AG09309 (cell line): ENCODE measurements at places on chromosomes 5 and 9.

GRCh38 chr9:86667307-86667706 lies 280.0 kb downstream of the GAS1 start:
- DNase-seq: no peak

DNA sequence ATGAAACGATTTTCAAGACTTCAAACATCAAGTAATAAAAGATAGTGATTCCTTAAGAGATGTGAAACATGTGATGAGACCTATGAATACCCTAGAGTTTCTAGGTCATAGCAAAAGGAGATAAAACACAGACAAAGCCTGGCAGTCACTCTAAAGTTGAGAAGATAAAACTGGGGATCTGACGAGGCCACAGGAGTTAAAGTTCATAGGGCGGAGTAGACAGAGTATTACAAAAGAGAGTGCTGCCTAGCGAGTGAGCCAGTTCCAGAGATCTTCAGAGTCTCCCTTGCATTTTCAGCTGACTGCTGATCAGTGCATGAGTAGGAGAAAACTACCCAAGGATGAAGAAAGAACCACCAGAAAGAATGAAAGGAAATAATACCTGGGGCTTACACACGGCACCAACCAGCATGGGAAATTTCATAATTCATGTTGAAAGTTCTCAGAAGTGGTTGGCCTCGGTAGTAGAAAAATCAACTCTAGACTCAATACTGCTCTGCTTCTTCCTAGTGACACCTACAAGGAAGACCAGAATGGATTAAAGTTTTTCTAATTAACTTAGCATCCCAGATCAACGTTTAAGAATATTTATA lies 30.4 kb downstream of the FBXO4 start:
- no peak for DNase-seq

DNA sequence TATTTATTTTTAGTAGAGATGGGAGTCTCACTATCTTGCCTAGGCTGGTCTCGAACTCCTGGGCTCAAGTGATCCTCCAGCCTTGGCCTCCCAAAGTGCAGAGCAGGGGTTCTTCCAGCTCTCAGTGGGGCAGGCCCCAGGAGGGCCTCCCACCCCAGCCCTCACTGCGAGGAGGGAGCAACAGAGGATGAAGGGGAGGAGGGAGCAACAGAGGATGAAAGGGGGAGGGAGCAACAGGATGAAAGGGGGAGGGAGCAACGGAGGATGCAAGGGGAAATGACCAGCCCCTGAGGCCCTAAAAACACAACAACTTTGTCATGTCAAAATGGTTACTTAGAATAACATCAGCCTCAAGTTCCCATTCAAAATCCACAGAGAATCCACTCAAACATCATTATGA lies 10.0 kb downstream of the TRIM14 start:
- DNase-seq: no peak

DNA sequence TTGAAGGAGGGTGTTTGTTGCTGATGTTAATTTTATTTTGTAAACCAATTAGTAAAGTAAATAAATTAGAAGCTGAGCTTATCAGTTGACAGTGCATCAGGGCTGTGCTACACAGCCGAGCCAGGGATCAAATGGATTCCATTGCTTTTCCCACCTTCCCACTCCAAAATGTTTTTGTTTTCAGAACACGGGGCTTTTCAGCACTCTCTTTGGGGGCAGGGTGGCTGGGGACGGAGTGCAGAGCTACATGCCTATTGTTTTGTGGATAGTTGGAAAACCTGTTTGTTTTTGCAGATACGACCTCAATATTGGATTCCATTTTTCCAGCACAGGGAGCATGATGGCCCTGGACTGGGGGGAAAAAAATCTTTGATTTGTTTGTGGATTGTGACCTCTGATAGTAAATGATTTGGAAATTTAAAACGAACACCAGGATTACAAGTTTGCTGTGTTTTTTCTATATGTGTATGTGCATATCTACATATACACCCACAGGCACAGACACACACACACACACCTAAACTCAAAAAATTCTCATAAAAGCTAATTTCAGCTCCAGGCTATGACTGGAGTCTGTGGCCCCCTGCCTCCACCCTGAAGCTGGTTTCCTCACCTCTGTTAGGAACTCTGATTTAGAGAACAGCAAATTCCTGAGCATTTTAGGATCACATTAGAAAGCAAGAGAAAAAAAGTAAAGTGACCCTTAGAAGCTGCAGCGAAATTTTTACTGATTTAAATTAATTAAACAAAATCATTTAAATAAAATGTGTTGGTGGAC lies 371.7 kb upstream of the IRX2 start:
- no peak for DNase-seq

DNA sequence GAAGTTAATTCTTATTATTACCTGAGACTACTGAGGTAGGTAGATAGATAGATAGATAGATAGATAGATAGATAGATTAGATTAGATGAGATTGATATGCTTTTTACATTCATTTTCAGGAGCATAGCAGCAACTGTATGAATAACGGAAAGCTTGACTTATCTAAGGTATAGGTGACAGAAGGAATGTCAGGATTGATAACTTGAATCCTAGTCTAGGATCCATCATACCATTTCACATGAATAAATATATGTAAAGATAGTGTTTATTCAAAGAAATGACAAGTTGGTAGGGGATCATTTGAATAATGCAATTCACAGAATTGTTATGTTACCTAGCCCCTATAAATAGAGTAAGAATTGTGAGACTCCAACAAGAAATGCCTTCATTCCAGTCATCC lies 1008.2 kb downstream of the CDH12 start:
- no peak for DNase-seq

GRCh38 chr9:72542917-72543316 lies 21.5 kb downstream of the TMC1 start:
- no peak for DNase-seq

DNA sequence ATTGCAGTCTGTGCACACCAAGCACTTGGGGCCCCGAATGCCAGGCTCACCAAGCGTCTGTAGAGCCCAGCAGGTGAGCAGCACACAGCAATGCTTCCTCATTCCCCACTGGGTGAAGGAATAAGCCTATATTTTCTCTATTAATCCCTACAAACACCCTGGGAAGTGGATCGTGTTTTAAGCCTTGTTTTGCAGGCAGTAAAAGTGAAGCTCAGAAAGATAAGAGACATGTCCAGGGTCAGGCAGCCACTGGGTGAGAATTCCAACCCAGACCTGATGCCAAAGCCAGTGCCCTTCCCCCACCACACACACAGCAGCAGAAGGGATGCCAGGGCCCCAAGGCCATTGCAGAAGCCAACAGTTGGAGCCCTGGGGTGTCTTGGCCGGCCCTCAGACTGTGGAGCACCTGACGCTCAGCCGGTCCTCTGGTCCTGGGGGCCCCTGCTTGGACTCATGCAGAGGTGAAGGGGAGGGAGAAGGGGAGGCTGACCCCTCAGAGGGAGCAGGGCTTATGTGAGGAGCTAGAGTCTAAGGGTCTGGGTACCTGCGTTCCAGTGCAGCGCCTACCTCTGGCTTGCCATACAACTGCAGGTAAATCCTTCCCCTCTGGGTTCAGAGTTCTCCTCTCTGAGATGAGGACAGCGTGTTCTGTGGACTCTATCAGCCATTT lies 26.3 kb upstream of the SYNPO start:
- DNase-seq: no peak

- no peak for DNase-seq
Observed at GRCh38 chr5:133974142-133974541, 5.7 kb upstream of the C5orf15 start.

GRCh38 chr5:3230254-3230653 lies 365.4 kb upstream of the IRX1 start:
- DNase-seq: no peak

DNA sequence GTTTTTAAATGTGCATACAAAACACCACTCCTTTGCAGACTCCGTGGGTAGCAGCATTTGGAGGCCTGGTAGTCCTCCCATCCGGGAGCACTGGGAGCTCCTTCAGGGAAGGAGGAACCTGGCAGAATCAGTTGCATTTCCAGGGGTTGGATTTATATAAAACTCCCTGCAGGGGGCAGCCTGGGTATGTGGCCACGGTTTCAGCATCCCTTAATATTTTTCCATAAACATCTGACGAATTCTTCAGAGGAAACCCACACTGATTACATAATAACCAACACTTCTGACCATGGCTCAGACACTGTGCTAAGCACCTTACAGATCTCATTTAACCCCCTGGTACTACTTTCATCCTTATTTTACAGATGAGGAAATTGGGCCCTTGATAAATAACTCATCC lies 6.1 kb upstream of the AFAP1L1 start:
- DNase-seq: no peak

DNA sequence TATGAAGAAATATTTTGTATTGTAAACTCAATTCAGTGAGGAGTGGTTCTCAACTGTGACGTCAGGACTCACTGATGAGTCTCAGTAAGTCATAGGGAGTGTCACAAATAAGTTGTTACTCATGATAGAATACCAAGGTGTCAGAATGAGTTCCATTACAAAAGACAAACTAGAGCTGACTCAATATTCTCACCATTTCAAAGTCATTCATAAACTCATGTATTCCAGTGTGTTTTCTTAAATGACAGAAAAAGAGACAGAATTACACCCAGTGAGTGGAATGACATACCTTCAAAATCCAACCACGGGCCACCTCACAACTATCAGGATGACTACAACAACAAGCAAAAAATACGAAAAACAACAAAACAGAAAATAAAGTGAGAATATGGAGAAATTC lies 321.5 kb downstream of the ENC1 start:
- DNase-seq: no peak

DNA sequence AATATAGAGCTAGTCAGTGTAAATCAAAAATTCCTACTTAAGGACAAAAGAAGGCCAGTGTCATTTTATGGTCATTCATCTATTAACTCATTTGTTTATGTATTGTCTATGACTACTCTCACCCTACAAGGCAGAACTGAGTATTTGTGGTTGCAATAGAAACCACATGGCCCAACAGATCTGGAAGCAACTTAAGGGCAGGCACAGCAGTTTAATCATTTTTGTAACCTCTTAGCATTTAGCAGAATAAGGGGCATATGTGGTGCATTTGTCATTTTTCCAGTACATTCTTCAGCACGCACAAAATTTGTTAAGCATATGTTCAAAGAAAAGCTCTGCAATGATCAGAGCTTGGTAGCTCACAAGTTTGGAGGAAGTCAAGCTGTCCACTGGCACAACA lies 1.1 kb downstream of the FKBP15 start:
- peak; percentile 37 for DNase-seq

- peak; percentile 10 for DNase-seq
Observed at GRCh38 chr5:157252711-157253465, 13.0 kb upstream of the CYFIP2 start.

GRCh38 chr5:106408141-106408540 lies 1262.6 kb downstream of the EFNA5 start:
- no peak for DNase-seq

GRCh38 chr9:87698069-87698809 lies 27.7 kb upstream of the CTSL start:
- no peak for DNase-seq

GRCh38 chr9:86347991-86348390 lies 6.2 kb downstream of the TUT7 start:
- no peak for DNase-seq

GRCh38 chr5:153974131-153974812 lies 64.4 kb downstream of the FAM114A2 start:
- DNase-seq: peak; percentile 23

GRCh38 chr9:89807101-89807395 lies 202.2 kb downstream of the GADD45G start:
- DNase-seq: no peak

GRCh38 chr9:116494815-116495634 lies 192.1 kb upstream of the TRIM32 start:
- DNase-seq: no peak
